ENCODE measurements at places on chromosomes 16 and 17. TPM values are rescaled to one million over a fixed set of nuclear protein-coding genes. Genes with fewer than 3 reads are reported as not detected.

GRCh38 chr17:48577946-48578615, at the start of gene HOXB4:
Gene HOXB4 (minus strand): TSS chr17:48578350. CDS start chr17:48578319, 31 bp downstream.
- peaks cover 22% of the 10 kb centered on the region for H3K4me1 ChIP-seq
- peak within 1 kb of the TSS; percentile 35 for H3K4me3 ChIP-seq
- H3K36me3 ChIP-seq: no peaks in the 10 kb centered on the region

- H3K4me3 ChIP-seq: no peak overlapping the region
- no peak overlapping the region for H3K27ac ChIP-seq
- no peaks in the 10 kb centered on the region for H3K36me3 ChIP-seq
- no peaks in the 10 kb centered on the region for H3K27me3 ChIP-seq
- no peak for DNase-seq
These were observed 320 bp upstream of the KRTAP4-2 start for GRCh38 chr17:41178341-41178740.

GALNS gene
- total RNA-seq: 22.8 TPM

CES3 gene
- total RNA-seq: 136 TPM

DNA sequence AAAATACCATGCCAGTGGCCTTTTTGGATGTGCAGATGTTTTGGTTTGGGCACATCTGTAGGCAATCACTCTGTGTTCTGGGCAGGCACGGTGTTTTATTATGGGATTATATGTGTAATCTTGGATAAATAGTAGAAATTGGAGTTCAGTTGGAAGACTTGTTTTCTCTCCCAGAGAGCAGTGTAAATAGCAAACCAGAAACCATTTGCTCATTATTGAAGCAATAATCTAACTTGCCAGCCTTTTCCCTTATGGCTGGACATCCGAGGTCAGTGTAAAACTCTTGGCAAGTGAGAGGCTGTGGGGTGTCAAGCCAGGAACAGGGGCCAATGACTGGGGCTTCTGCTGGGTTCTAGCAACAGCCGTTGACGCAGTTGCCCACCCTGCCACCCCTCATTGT, 69.9 kb downstream of the IRX3 start:
- DNase-seq: no peak
- no peak overlapping the region for H3K27ac ChIP-seq
- H3K4me1 ChIP-seq: no peaks in the 10 kb centered on the region
- no peak overlapping the region for H3K4me3 ChIP-seq
- no peaks in the 10 kb centered on the region for H3K27me3 ChIP-seq

KRTAP4-5 gene
- total RNA-seq: not detected

DNA sequence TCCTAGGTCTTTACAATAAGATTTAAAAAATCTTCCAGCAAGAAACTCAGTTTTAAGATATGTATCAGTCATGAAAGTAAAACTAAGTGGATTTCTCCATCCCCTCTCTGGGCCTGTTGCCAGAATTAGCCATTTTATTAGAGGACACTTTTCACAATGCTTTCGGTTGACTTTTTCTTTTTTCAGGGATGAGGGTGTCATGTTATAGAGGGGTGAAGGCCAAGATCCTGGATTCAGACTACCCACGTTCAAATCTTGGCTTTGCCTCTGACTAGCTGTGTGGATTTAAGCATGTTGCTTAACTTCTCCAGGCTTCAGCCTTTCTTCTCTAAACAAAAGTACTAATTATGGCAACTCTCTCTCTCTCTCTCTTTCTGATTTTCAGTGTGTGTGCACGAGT, 111.7 kb upstream of the COX10 start:
- H3K27me3 ChIP-seq: no peaks in the 10 kb centered on the region
- no peak overlapping the region for H3K4me3 ChIP-seq
- H3K4me1 ChIP-seq: no peaks in the 10 kb centered on the region

BICDL2 gene
- total RNA-seq: 83.9 TPM

DNA sequence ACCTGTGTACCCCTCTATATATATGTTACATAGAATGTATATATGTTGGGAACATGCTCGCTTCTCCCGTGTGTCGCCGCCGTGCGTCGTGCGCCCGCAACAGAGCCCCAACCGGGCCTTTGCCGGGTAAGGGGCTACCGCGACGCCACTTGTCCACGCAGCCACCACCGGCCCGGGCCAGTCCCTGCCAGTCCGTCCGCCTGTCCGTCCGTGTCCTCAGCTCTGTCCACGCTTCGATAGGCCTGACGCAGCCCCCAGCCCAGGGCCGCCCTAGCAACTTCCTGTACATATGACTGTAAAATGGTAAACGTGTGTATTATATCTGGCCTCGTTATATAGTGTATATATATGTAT, 25.9 kb downstream of the SREBF1 start:
- no peak for DNase-seq
- no peak overlapping the region for H3K27ac ChIP-seq
- H3K4me3 ChIP-seq: no peak overlapping the region
- H3K36me3 ChIP-seq: peaks cover 21% of the 10 kb centered on the region

TEKT1 gene
- not detected for total RNA-seq

GRCh38 chr17:52170963-52171572, 12.6 kb upstream of the CA10 start:
- no peak overlapping the region for H3K4me3 ChIP-seq
- DNase-seq: no peak
- no peak overlapping the region for H3K27ac ChIP-seq
- no peaks in the 10 kb centered on the region for H3K27me3 ChIP-seq

DNA sequence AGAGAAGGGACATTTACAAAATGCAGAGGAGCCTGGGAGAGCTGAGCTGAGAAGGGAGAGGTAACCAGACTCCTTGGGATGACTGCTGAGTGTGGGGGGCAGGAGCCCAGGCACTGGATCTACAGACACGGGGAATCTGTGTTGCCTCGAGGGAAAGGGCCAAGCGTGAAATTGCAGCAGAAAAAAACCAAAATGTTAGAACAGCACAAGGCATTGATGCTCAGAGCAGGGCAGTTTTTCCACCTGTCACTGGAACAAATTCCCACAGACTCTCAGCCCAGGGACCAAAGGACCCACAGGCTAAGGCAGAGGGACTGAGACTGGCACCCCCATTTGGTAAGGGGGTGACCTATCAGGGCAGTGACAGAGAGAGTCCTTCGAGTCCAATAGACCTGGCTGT, 2.0 kb downstream of the PITPNM3 start:
- no peaks in the 10 kb centered on the region for H3K36me3 ChIP-seq
- H3K27ac ChIP-seq: no peak overlapping the region
- no peak for DNase-seq
- peaks cover 9% of the 10 kb centered on the region for H3K4me1 ChIP-seq
- H3K4me3 ChIP-seq: no peak overlapping the region
- H3K27me3 ChIP-seq: peaks cover 4% of the 10 kb centered on the region

GRCh38 chr17:75589012-75589918, 1.7 kb downstream of the MYO15B start:
- H3K27ac ChIP-seq: peak overlapping the region; percentile 86
- peak overlapping the region; percentile 49 for H3K4me3 ChIP-seq
- H3K36me3 ChIP-seq: no peaks in the 10 kb centered on the region
- peak; percentile 99 for DNase-seq

GRCh38 chr16:2770057-2770951, 6.8 kb downstream of the ELOB start:
- H3K4me1 ChIP-seq: peaks cover 16% of the 10 kb centered on the region
- peaks cover 36% of the 10 kb centered on the region for H3K36me3 ChIP-seq
- DNase-seq: no peak
- no peaks in the 10 kb centered on the region for H3K27me3 ChIP-seq
- no peak overlapping the region for H3K4me3 ChIP-seq

RUNDC3A gene
- 1.4 TPM for total RNA-seq

LRRC75A gene
- 49.4 TPM for total RNA-seq

DNA sequence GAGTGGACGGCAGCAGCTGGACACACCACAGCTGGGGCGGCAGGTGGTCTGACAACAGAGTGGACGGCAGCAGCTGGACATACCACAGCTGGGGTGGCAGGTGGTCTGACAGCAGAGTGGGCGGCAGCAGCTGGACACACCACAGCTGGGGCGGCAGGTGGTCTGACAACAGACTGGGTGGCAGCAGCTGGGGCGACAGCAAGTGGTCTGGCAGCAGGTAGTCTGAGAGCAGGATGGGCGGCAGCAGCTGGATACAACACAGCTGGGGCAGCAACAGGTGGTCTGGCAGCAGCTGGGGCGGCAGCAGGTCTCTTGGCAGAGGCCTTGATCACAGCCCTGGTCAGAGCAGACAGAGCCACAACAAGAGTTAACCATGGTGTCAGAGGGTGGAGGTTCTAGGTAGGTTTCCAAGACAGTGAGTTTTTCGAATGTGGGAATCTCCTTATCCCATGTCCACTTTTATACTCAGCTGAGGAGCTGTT, at the start of gene KRTAP4-1:
Gene KRTAP4-1 (minus strand): TSS at position 432 of the 482 bp plus-strand sequence. CDS start 57 bp downstream, at position 375.
- no peaks in the 10 kb centered on the region for H3K36me3 ChIP-seq
- no peak within 1 kb of the TSS for H3K27ac ChIP-seq
- no peak within 1 kb of the TSS for H3K4me3 ChIP-seq
- no peak for DNase-seq
- no peaks in the 10 kb centered on the region for H3K27me3 ChIP-seq

DNA sequence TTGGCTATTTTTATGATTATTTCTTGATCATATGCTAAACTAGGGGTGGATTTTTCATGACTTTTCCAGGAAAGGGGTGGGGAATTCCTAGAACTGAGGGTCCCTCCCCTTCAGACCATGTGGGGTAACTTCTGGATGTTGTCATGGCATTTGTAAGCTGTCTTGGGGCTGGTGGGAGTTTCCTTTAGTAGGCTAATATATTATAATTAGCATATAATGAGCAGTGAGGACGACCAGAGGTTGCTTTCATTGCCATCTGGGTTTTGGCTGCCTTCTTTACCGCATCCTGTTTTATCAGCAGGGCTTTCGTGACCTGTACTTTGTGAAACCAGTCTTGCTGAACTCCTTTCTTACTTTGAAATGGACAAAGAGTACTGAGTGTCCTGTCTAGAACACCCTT, 40.4 kb upstream of the ABCA5 start:
- DNase-seq: no peak
- no peaks in the 10 kb centered on the region for H3K4me1 ChIP-seq
- no peak overlapping the region for H3K4me3 ChIP-seq
- H3K27me3 ChIP-seq: no peaks in the 10 kb centered on the region
- H3K36me3 ChIP-seq: no peaks in the 10 kb centered on the region
- no peak overlapping the region for H3K27ac ChIP-seq

PRSS33 gene
- total RNA-seq: not detected

Data from colonic mucosa (tissue), 4 donors.